NCI-H510A (cell line): ENCODE measurements at places on chromosomes 4 and X.

- DNase-seq: peak; percentile 17
Observed at GRCh38 chrX:106608016-106608415, 3.8 kb upstream of the RADX start.

GRCh38 chrX:109716431-109717028 lies 16.5 kb downstream of the ACSL4 start:
- no peak for DNase-seq

DNA sequence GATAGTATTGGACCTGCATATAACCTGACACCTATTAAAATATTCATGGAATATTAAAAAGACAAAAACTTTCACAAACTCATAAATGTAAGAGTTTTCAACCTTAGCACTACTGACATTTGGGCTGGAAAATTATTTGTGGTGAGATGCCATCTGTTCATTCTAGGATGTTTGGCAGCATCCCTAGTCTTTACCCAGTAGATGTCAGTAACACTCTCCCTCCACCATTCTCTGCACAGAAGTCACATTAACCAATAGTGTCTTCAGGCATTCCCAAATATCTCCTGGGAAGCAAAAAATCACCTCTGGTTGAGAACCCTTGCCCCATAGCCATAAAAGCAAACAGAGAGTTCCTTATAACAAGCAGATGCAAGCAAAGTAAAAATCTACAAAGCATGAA lies 41.4 kb upstream of the NDST4 start:
- DNase-seq: no peak

- no peak for DNase-seq
Observed at GRCh38 chrX:50081282-50081889, 119.4 kb downstream of the AKAP4 start.
